ENCODE measurements at places on chromosomes 12 and 14. TPM values are rescaled to one million over a fixed set of nuclear protein-coding genes. Genes with fewer than 3 reads are reported as not detected.
A peak's percentile ranks its signal among the peaks of the same experiment; 100 is the strongest.

DNA sequence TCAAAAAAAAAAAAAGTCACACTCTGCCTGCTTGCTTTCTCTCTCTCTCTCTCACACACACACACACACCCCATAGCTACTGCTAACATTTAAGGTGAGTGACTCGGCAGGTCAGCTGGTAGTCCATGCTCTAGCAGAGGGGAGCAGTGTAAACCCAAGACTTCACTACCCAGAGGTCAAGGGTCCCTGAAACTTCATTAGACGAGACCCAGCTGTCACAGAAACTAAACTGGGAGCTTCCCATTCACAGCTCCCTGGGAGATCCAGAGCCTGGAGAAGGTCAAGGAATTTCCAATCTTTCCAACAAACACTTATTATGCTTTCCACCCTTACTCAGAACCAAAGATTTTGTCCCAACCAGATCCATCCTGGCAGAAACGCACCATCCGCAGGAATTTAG is 33.2 kb downstream of the CKAP4 start:
- DNase-seq, result no peak

GRCh38 chr12:122094735-122095631 is 16.4 kb downstream of the MLXIP start:
- DNase-seq, result no peak

DNA sequence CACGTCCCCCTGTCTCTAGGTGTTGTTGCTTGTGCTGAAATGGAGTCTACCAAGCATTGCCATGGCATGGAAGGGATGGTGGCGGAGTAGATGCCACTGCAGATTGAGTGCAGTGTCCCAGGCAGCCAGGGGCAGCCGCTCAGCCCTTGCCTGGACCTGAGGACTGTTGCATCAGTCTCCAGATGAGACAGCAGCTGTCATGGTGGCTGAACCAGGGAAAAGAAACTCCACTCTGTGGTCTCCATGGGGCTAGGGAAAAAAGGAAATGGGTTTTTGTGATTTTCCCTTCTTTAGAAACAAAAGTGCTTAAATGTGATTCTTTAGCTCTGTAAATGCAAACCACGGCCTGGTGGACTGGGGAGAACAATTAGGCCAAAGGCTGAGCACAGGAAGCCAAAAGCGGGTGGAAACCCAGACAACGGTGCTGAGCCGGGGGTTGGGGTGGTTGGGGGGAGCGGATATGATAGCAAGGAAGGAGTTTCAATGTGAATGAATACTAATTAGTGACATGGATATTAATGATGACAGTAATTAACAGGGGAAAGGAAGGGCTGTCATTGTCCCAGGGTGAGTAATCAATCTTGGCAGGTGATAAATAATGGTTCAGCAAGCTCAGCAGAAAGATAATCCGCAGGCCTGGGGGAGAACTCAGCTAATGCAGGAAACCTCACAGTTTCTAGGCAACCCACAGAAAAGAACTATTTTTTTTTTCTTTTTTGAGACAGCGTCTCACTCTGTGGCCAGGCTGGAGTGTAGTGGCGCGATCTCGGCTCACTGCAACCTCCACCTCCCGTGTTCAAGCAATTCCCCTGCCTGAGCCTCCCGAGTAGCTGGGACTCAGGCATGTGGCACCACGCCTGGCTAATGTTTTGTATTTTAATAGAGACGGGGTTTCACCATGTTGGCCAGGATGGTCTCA is 442.6 kb downstream of the DPF3 start:
- DNase-seq, result no peak

GRCh38 chr14:68099495-68100045 is 280.0 kb downstream of the RAD51B start:
- no peak for DNase-seq

- DNase-seq, result peak; percentile 58
Observed at GRCh38 chr12:123971770-123972456, 718 bp downstream of the CCDC92 start.

- no peak for DNase-seq
Observed at GRCh38 chr12:46647034-46647433, 178.8 kb downstream of the SLC38A4 start.

DNA sequence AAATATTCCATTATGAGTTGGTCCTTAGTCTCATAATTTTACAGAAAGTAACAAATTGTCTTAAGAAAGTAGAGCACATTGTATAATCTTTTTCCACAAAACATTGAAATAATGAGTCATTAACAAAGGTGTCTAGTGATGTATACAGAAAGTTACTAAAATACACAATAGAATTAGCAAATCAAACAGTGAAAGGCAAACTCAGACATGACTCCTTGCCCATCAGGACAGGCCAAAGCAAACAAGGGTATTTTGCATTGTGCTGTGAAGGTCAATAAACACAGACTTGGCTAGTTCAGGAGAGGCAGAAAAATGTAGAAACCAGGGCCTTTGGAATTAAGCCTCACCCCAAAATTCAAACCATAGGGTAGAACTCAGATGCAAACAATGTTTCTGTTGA is 37.3 kb downstream of the SIX4 start:
- DNase-seq, result no peak

- peak; percentile 30 for DNase-seq
Observed at GRCh38 chr12:124668602-124669001, 101.2 kb upstream of the NCOR2 start.

DNA sequence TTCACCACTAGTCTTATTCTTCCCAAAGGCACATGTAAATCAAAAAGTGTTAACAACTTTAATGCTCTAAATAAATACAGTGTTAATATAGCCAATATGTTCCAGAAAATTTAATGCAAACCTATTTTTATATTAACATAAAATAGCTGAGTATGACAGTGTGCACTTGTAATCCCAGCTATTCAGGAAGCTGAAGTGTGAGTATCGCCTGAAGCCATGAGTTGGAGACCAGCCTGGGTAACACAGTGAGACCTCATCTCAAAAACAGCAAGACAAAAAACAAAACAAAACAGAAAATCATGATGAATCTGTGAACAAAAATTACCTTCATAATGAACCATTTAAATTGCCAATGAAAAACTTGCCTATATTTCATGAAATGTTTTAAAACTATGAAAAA is 798.9 kb downstream of the SLC6A15 start:
- no peak for DNase-seq

DNA sequence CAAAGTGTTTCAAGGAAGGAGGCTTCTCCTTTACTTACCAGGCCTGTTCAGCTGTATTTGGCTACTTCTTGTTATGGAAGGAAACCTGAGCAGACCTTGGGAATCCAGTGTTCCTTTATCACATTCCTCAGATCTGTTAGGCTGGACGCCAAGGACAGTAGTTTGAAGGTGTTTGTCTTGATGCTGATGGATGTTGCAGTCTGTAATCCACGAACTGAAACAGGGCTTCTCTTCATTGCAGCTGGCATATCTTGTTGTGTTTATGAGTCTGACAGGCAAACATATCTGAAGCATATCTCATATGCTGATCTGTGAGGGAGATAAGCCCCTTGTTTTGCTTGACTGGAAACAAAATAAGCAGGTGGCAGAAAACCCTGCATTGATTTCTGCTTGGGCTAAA is 904.3 kb downstream of the NRXN3 start:
- DNase-seq, result no peak

- peak; percentile 50 for DNase-seq
Observed at GRCh38 chr12:83016218-83016835, 329.6 kb downstream of the TMTC2 start.

DNA sequence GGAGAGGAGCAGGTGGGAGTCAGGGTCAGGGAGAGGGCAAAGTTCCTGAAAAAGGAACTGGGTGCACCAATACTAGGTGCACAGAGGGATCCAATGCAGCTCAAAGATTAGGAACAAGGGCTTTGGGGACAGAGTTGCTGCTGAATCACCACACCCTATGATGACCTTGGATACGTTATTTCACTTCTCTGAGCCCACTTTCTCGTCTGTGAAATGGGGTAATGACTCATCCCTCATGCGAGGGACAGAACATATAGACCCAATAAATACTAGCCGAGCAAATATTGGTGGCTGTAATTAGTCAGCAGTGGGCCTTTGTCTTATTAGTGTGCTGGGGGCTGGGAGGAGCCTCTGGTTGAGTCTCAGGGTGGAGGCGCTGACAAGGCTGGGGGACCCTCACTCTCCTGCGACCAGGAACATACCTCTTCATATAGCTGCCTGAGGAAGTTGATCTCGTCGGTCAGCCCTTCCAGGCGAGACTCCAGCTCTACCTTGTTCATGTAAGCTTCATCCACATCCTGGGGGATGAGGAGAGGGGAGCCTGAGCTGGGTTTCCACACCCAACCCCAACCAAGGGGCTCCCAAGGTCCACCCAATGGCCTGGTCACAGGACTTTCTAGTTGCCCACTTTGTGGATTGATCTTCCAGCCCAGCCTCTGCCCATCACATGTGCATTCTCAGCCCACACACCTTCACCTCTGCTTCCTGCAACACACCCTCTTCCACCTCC is 4.5 kb downstream of the KRT8 start:
- DNase-seq, result peak; percentile 56

DNA sequence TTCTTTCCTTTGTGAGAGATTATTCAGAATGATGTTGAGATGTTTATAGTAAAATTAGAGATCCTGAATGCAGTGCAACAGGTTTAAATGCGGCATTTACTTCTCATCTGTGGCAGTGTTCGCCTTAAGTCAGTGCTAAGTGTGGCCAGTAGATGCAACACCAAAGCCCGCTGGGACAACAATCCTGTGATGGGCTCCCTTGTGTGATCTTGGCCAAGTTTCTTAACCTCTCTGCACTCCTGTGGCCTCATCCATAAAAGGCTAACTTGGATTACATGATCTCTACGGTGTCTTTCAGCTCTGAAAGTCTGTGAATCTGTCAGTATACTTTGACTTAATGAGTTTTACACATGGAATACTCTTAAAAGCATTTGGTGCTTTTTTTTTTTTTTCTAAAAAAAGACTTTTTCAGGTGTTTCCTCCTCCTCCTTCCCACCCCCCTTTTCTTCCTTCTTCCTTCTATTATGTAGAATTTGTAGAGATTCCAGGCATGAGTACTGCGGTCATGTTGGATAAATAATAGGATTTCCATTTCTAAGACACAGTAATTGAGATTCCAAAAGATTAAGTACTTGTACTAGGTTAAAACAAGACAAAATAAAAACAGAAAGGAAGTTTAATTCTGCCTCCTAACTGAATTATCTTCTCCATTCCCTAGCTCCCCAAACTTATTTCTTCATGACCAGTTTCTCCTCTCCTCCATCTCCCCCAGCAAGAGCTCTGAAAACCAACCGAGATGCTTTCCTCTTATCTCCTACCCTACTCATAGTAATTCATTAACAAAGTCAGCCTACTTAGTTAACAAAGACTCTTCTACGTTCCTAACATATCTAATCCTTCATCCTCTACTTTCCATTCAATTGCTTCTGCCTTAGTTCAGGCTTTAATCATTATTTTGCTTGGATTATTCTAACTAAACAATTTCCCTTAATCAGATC is 42.2 kb upstream of the NAV3 start:
- DNase-seq, result no peak

- DNase-seq, result peak; percentile 29
Observed at GRCh38 chr12:31588976-31589375, 2.0 kb downstream of the DENND5B start.

DNA sequence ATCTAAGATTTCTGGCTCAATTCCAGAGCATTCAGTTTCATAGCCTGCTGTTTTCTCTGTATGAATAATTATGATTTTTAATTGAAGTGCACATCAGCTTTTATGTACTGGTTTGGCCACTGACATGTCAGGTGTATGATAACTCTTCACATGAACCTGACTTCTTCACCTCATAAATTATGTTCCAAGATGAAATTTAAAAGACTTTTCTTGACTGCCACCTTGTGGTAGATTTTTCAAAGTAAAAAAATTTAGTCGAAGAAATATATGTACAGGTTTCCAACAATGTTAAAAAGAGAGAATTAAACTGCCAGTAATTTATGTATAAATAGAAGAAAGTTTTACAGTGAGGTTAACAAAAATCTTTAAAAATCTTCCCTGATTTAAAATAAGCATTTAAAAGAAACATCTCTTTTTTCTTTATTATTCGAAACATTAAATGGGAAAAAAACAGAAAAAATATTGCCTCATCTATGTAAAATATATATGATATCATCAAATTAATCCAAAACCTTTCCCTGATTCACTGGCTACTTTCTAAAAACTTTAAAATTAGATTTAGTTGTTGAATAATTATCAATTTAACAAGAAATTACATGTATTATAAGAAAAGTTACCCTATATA is 124.9 kb upstream of the ATXN7L3B start:
- DNase-seq, result peak; percentile 88

DNA sequence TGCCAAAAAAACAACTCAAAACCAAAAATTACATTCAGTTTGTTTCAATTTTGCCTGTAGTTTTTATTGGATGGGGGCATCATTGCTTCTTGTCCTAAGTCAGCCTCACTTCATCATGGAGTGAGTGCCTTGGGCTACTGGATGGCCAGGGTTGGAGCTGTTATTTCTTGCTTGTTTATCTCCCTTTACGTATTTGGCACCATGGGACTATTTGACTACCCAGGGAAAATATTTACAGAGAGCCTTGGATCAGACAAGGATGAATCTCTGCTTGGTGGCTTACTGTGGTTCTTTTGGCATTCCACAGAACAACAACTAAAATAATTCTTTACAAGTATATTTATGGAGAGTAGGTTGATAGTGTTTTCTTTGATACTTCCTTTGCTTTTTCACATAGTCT is 160.8 kb upstream of the SEL1L start:
- no peak for DNase-seq

- DNase-seq, result no peak
Observed at GRCh38 chr12:132711080-132711843, 620 bp downstream of the PGAM5 start.

DNA sequence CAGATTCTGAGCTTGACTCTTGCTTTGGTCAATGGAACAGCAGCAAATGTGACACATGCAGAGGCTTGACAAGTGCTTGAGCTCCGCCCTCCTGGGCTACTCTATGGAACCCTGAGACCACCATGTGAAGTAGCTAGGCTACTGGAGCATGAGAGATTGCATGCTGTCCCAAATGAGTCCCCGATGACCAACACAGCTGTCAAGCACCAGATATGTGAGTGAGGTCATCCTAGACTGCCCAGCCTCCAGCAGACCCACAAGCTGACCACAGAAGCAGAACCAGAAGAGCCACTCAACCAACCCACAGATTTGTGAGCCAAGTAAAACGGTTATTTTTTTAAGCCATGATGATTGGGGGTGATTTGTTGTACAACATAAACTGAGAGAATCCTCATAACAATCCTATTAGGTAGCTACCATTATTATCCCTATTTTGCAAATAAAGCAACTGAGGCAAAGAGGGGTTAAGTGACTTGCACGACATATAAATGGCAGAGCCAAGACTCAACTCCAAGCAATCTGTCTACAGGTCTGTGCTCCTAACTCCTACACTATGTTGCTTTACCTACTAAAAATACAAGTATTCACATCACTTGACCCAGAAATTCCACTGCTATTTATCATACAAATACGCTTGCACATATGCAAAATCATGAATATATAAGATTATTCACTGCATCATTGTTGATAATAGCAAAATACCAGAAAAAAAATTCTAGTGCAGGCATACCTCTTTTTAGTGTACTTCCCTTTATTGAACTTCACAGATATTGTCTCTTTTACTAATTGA is 136.2 kb downstream of the NDUFA12 start:
- DNase-seq, result no peak

Gene GSG1
- not detected for total RNA-seq

Gene RAD9B
- not detected for total RNA-seq

Gene RNASE7
- not detected for total RNA-seq

Gene BIN2
- total RNA-seq, result 0.42 TPM

Gene KRT8
- total RNA-seq, result 5,686 TPM
